ENCODE measurements at places on chromosomes 1 and 21. TPM values are rescaled to one million over a fixed set of nuclear protein-coding genes. Genes with fewer than 3 reads are reported as not detected.

A3GALT2 gene
- not detected for total RNA-seq

GNAT2 gene
- not detected for total RNA-seq

CELA3B gene
- not detected for total RNA-seq

TCHH gene
- 0.07 TPM for total RNA-seq

SPATA1 gene
- total RNA-seq: 1.0 TPM

FCRL5 gene
- total RNA-seq: not detected

GBP5 gene
- 241 TPM for total RNA-seq

PDE9A gene
- total RNA-seq: 10.4 TPM

RAB13 gene
- total RNA-seq: 1.5 TPM

HTR1D gene
- total RNA-seq: not detected

GCSAML gene
- total RNA-seq: 0.16 TPM

UBE2Q1 gene
- total RNA-seq: 117 TPM

WDTC1 gene
- 24.4 TPM for total RNA-seq

SMPDL3B gene
- total RNA-seq: 0.41 TPM

All from T-helper 2 cell treated with Interferon-gamma antibody and Interleukin-4, amounts not matched to agents 100 ng/mL and 5 ng/mL, for 36 hours (primary cell).